ENCODE measurements at places on chromosomes 1 and 21.

GRCh38 chr1:53518775-53519174 lies 59.6 kb downstream of the DMRTB1 start:
- DNase-seq, result no peak

- DNase-seq, result no peak
Measured at GRCh38 chr21:32884062-32884461, 112.5 kb upstream of the PAXBP1 start.

GRCh38 chr21:31752352-31752751 lies 20.4 kb upstream of the SCAF4 start:
- DNase-seq, result peak; percentile 35

GRCh38 chr1:198258491-198258890 lies 101.7 kb downstream of the NEK7 start:
- peak; percentile 84 for DNase-seq

- no peak for DNase-seq
Measured at GRCh38 chr1:103218369-103218768, 110.0 kb upstream of the COL11A1 start.

- peak; percentile 78 for DNase-seq
Measured at GRCh38 chr1:212288615-212289014, 3.4 kb downstream of the PPP2R5A start.
